ENCODE measurements at places on chromosomes 1 and 21.

DNA sequence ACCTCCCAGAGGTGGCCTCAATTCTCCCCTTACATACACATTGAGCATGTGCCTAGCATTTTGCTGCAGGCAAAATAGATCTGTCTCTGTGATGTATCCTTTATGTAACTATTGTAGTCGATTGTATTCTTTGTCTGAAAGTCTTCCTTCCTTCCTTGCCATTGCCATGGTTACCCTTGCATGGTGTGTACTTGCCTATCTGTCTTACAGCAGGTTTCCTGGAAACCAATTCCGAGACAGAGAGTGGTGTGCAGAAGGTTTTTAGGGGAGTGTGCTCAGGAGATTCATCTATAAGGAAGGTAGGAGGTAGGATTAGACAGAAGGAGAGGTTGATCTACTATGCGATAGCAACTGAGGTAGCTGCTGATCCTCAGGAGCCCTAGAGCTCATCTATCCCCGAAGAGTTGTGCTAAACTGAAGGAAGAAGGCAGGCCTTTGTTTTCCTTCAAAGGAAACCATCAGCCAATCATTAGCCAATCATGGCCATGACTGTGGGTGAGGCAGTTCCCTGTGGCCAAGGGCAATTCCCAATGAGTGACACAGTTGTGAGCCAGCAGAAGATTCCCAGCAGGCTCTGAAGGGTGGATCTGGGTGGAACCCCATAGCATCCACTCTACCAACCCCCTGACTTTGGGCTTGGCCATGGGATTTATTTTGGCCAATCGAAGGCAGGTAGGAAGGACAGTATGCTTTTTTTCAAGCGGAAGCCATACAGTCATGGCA lies 15.0 kb downstream of the CITED4 start:
- peak; percentile 28 for DNase-seq

DNA sequence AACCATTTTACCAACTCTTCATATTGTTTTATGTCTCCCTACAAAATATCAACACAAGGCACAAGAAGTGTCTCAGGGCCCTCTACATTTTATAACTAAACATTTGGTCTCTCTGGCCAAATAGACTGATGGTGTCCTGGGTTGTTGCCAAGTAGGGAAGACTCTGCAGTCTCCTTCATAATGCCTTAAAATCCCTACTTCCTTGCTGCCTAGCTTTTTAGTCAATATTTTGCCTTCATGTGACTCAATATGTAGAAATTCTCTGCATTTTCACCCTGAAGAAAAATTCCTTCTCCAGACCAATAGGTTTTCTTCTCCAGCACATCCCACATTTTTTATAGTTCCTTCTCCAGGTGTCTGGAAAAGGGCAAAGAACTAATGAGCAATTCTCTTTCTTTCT lies 72.6 kb upstream of the IPO9 start:
- peak; percentile 90 for DNase-seq

DNA sequence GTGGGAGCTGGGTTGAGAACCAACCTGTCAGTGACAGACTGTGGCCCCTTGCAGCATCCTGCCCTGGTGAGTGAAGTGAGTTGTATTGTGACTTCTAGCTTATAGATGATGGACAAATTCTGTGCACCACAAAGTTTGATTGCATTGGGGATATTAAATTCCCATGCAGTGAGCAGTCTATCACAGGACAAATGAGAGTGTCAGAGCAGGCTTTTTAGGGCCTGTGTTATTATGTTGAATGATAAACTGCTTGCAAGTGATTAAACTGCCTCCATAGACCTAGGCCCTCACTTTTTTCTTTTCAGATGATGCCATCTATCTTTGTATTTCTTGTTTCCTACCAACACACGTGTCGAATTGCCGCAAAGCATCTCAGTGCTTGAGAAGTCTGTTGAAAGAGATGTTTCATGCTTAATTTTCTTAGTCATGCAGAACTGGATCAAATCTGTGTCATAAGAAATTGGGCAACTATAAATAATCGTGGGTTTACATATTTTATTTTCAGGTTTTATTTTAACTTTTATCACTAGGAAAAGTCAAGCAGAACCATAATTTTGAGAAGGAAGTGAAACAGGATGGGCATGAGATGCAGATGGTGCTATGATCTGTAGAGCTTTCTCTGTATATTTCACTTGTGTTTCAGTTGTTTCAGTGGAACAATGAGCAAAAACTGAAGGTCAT lies 199.2 kb downstream of the S1PR1 start:
- DNase-seq, result no peak

DNA sequence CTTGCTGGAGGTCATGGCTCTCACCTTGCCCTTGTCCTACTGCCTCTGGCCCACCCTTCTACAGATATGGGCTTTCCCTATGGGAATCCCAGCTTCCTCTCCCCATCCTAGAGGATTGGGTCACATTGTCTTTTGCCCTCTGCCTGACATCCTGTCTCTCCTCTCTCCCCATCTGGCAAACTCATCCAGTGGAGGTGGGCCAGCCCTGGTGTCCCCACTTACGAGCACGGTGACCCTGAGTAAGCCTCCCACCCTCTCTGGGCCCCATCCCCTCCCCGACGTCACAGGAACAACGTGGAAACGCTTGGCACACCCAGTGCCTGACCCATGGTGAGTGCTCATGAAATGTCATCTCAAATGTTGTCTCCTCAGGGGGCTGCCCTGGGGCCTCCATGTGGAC lies 56.1 kb upstream of the ID3 start:
- no peak for DNase-seq

GRCh38 chr21:43826623-43826974 lies 37.2 kb downstream of the RRP1 start:
- no peak for DNase-seq

GRCh38 chr21:45502600-45502999 lies 39.6 kb downstream of the SLC19A1 start:
- DNase-seq, result no peak

GRCh38 chr1:114224196-114224907 lies 70.7 kb upstream of the SYT6 start:
- DNase-seq, result no peak

- peak; percentile 46 for DNase-seq
Measured at GRCh38 chr1:21468599-21468998, 28.7 kb downstream of the NBPF3 start.

GRCh38 chr1:87051965-87052364 lies 137.5 kb downstream of the HS2ST1 start:
- no peak for DNase-seq

DNA sequence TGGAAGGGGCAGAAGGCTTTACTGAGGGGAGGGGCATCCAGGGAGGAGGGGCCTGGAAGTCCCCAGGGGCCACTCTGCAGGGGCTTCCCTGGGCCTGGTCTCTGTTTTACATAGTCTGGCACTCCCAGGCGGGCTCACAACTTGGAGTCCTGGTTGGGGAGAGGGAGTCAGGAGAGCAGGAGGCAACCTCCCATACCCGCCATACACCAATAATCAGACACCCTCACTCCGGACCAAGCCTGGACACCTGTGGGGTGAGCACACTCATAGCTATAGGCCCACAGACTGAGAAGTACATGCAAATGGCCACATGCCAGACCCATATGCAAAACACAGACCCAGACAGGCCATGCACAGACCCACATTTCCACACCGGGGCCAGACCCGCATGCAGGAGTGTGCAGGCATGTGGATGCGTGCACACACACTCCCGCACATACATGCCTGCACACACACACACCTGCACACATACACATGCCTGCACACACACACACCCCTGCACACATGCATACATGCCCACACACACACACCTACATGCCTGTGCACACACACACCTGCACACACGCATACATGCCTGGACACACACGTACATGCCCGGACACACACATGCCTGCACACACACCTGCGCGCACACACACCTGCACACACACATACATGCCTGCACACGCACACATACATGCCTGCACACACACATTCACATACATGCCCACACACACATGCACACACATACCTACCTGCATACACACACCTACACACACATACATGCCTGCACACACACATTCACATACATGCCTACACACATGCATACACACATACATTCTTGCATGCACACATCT lies 89.5 kb upstream of the RUNX3 start:
- no peak for DNase-seq

DNA sequence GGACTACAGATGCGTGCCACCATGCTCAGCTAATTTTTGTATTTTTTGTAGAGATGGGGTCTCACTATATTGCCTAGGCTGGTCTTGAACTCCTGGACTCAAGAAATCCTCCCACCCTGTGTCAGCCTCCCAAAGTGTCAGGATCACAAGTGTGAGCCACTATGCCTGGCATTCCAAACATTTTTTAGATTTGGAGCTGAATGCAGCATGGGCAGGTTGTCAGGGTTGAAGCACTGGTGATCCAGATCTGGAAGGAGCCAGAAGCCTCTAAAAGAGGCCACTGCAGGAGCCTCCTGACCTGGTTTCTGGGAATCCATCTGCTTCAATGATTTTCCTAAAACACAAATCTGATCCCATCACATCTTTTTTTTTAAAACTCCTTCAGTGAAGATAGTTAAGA lies 1.8 kb upstream of the CTPS1 start:
- DNase-seq, result peak; percentile 73

DNA sequence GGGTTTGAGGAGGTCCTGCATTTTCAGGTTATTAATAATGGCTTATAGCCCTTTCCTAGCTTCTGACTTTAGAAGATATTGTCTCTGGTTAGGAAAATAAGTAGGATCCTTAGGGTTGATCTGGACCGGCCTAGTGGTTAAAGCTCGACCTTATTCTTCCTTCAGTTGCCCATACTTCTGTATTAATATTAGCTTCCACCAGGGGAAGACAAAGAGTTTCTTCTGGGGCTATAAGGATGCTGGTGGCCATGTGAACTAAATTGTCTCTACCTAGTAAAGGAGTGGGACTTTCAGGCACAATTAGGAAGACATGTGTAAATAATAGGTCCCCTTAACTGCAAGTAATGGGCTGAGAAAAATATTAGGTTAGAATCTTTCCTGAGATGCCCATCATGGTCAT lies 20.6 kb upstream of the FCGR2A start:
- no peak for DNase-seq

- DNase-seq, result no peak
Measured at GRCh38 chr1:6113745-6114144, 66.4 kb downstream of the CHD5 start.

DNA sequence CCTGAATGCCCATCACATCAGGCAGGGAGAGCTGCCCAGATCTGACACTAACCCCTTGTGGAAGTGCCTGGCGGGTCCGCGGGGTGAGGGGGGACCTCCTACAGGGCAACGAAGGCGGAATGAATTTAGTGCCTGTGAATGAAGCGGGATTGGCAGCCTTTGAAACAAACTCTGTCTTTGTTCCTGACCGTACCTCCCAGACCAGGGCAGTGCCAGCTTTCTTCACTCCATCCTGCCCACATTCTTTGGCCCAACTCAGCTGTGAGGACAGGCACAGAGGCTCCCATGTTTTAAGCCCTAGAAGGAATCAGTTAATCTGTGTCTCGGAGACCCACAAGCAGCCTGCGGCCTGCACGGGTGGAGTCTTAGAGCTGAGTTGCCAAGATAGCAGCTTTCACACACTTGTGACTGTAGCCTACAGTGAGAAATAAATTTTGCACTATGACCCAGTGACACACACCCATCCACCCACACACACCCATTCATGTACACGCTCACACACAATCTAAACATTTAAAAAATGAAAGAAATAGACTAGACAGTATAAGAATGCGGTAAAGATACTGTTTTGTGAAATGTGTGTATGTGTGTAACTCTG lies 60.1 kb upstream of the USP24 start:
- DNase-seq, result no peak

- no peak for DNase-seq
Measured at GRCh38 chr1:158794247-158794646, 13.2 kb upstream of the OR6N2 start.

GRCh38 chr21:32325706-32326105 lies 27.1 kb downstream of the MRAP start:
- no peak for DNase-seq

DNA sequence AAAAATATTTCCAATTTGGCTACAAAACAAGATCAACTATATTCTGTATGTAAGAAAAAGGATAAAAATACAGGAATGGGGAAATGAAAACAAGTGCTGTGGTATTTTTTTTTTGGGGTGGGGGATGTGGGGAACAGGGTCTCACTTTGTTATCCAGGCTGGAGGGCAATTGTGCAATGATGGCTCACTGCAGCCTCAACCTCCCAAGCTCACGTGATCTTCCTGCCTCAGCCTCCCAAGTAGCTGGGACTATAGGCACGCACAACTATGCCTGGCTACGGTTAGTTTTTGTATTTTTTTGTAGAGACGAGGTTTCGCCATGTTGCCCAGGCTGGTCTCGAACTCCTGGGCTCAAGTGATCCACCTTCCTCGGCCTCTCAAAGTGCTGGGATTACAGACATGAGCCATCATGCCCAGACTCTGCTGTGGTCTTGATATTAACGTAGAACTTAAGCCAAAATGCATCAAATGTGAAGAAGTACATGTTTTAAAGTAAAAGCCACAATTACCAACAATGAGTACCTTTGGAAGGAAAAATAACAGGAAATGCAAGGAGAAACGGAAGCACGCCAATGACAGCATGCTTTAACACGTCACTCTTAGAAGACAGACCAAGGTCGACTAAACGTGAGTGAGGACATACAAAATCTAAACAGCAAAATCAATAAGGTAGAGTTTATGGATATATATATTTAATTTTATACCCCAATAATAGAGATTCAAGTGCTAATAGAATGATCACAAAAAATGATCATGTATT lies 8.8 kb upstream of the ABCB10 start:
- DNase-seq, result no peak

- no peak for DNase-seq
Measured at GRCh38 chr1:230661976-230662375, 19.7 kb downstream of the COG2 start.

DNA sequence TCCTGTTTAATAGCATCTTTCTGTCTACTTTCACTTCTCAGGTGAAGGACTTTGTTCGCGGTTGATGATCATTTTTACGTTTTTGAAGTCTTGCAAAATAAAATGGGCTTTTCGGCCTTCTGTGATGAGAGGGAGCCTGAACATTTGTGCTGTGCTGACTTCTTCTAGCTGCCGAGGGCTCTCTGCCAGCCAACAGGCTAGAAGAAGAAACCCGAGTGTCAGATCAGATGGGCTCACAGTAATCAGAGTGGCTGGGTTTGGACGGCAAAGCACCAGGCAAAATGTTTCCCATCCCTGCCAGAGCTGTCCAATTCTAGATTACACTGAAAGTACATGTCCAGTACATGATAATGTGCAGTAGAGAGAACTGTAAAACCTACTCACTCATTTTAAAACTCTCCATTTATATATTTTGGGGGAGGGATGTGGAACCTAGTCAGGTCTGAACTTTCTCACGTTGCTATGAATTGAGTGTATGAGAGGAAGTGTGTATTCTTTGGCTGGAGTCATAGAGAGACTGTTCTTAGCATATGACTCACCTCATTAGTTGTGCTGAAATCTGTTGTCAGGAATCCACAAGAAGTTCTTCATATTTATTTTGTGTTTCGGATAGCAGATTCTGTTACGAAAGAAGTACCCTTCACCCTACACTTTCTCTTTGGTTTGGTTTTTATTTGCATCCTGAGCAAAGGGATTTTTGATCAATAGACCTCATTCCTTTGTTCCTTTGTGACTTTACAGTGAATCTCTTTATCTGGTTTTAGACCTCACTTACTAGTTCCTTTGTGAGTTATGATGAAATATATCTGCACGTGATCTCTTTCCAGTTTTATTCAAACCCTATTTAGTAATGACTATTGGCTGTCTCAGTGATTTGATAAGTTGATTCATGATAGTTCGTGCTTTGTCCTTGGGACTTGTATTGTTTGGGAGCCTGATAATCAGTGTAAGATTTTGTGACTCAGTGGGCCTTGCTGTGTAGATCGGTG lies 4.8 kb downstream of the ATP1A1 start:
- DNase-seq, result peak; percentile 85

- no peak for DNase-seq
Measured at GRCh38 chr1:207794861-207795260, 43.0 kb downstream of the CD46 start.

GRCh38 chr21:27251752-27252151 lies 284.9 kb upstream of the ADAMTS5 start:
- no peak for DNase-seq

Data from EL (cell line).